ENCODE measurements at places on chromosomes 12 and 14. TPM values are rescaled to one million over a fixed set of nuclear protein-coding genes. Genes with fewer than 3 reads are reported as not detected.

DNA sequence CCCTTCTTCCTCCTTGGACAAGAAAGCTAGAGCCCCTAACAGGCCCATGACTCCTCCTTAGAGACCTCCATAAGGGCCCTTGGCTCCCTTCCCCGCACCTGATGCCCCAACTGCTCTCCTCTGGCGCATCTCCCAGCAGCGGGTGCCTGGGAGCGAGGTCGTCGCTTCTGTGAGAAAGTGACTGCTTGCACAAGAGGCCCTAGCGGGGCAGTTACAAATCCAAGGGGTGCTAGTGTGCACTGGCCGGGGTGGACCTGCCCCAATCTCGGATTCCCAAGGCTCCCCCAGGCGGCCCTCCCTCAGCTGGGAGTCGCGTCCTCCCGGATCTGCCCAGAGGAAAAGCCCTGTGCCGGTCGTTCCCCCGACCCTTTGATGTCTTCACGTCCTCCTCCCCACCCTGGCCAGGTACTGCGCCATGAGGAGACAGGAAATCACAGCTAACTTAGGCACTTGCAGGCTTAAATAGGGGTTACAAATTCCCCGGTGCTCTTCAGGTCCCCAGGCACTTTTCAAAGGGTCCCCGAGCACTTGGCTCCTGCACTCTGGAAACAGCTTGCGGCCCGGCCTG is 2.8 kb downstream of the NKX2-8 start:
- H3K4me3 ChIP-seq, result no peak overlapping the region
- H3K27me3 ChIP-seq, result peaks cover 24% of the 10 kb centered on the region
- peak; percentile 34 for DNase-seq
- H3K36me3 ChIP-seq, result no peaks in the 10 kb centered on the region
- no peak overlapping the region for H3K27ac ChIP-seq

GRCh38 chr14:69610874-69611171 is 573 bp upstream of the SUSD6 start:
- no peak for DNase-seq
- H3K36me3 ChIP-seq, result no peaks in the 10 kb centered on the region
- H3K27ac ChIP-seq, result peak overlapping the region; percentile 89
- peak overlapping the region; percentile 93 for H3K4me3 ChIP-seq
- peaks cover 12% of the 10 kb centered on the region for H3K27me3 ChIP-seq
- peaks cover 41% of the 10 kb centered on the region for H3K4me1 ChIP-seq

DNA sequence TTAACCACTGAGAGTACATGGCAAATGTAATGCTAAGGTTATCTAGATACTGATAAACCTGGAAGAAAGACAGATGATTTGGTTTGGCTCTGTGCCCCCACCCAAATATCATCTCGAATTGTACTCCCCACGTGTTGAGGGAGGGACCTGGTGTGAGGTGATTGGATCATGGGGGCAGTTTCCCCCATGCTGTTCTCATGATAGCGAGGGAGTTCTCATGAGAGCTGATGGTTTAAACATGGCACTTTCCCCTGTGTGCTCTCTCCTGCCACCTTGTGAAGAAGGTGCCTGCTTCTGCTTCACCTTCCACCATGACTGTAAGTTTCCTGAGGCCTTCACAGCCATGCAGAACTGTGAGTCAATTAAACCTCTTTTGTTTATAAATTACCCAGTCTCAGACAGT is 14.2 kb downstream of the NOXRED1 start:
- H3K4me3 ChIP-seq, result no peak overlapping the region
- DNase-seq, result no peak
- H3K27me3 ChIP-seq, result no peaks in the 10 kb centered on the region
- H3K27ac ChIP-seq, result no peak overlapping the region

The DBX2 gene
- not detected for total RNA-seq

Measured in glutamatergic neuron (in vitro differentiated cells).